AG08396 (cell line): ENCODE measurements at places on chromosomes 3 and 15.
A peak's percentile ranks its signal among the peaks of the same experiment; 100 is the strongest.

GRCh38 chr15:79903626-79904025 lies 6.8 kb upstream of the MTHFS start:
- DNase-seq, result no peak

DNA sequence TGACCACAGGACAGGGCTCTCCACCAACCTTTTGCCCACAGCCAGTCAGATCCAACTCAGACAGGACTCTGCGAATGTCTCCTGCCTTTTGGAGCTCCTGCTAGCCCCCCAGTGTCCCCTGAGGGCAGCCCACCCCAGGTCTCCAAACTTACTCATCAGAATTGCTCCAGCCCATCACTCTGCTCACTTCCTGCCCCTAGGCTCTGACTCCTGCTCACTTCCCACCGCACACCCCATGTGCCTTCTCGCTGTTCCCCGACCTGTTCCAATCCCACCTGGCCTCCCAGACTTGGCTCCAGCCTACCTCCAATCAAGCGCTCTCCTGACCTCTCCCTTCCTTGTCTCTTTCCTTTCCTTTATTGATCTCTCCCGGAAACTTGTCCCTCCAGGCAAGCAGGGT lies 5.9 kb upstream of the STRA6 start:
- DNase-seq, result no peak

DNA sequence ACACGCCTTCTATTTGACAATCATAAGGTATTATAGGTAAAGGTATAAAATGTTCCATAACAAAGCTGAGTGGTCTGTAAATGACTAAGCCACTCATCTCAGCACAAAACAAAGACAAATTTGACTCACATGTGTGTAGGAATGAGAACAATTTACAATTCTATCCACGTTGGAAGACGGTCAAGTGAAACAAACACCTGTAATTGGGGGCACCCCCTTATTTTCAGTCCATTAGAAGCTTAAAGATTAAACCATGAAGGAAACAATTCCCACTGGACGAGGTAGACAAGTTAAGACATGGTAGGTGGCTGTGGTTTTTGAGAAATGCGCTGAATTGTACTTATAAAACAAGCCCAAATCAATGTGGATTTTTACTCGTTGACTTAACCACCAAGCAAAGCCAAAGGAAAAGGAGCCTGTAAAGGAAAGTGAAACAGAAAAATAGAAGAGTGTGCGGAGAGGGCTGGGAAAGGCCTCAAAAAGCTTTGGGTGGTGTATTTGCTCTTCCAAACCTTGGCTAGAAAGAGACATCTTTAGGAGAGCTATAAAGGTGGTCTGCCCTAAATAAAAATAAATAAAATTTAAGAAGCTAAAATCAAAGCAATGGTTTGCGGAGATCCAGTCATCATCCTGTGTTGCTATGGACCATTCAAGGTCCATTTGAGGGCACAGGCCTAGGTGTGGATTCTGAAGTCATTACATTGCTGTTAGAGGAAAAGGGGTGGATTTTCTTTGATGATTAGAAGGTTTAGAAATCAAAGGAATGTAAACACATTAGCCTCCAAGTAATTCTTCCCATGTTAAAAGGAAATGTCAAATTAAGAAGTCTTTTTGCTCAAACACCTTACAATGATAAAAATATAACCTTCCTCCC lies 135.0 kb downstream of the TFG start:
- no peak for DNase-seq

DNA sequence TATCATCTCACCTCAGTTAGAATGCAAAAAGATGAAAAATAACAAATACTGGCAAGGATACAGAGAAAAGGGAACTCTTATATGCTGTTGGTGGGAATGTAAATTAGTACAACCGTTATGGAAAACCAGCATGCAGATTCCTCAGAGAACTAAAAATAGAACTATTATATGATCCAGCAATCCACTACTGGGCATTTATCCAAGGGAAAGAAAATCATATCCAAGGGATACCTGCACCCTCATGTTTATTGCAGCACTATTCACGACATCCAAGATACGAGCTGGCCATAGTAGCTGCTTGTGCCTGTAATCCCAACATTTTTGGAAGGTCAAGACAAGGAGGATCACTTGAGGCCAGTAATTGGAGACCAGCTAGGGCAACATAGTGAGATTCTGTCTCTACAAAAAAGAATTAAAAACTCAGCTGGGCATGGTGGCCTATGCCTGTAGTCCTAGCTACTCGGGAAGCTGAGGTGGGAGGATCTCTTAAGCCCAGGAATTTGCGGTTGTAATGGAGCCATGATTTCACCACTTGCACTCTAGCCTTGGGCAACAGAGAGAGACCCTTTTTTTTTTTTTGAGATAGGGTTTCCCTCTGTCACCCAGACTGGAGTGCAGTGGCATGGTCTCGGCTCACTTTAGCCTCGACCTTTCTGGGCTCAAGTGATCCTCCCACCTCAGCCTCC lies 26.6 kb downstream of the USP50 start:
- no peak for DNase-seq

DNA sequence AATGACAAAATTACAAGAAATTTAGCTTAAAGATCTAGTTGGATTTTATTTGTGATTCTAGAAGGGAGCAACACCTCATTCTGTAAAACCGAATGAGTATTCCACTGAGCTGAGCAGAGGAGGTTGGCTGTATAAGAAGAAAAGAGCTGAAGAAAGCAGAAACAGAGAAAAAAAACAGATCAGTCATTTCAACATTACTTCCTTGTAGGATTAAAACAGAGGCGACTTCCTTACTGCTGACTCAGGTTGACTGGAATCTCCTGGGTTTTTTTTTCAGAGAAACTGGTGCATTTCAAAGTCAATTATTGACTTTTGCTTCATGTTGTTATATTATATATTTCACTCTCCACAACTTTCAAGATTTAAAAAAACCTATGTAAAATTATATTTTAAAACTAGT lies 368.1 kb upstream of the UBE2E2 start:
- DNase-seq, result no peak

- DNase-seq, result no peak
These were observed 21.2 kb downstream of the TM4SF4 start for GRCh38 chr3:149495581-149496125.

DNA sequence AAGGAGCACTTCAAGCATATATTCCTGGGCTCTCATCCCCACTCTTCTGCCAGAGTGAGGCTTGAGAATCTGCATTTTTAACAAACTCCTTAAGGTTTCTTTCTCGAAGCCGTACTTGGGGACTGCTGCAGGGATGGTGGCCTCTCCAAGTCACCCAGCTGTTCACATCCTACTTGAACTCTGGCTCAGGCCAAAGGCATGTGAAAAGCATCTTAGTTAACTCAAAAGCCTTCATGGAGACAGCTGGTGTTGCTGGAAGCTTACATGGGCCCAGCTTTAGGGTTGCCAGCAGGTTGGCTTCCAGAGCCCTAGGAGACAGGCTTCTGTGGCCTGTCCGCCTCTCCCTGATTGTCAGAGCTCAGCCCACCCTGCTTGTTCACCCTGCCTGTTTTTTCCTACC lies 139.2 kb downstream of the THSD4 start:
- peak; percentile 25 for DNase-seq

DNA sequence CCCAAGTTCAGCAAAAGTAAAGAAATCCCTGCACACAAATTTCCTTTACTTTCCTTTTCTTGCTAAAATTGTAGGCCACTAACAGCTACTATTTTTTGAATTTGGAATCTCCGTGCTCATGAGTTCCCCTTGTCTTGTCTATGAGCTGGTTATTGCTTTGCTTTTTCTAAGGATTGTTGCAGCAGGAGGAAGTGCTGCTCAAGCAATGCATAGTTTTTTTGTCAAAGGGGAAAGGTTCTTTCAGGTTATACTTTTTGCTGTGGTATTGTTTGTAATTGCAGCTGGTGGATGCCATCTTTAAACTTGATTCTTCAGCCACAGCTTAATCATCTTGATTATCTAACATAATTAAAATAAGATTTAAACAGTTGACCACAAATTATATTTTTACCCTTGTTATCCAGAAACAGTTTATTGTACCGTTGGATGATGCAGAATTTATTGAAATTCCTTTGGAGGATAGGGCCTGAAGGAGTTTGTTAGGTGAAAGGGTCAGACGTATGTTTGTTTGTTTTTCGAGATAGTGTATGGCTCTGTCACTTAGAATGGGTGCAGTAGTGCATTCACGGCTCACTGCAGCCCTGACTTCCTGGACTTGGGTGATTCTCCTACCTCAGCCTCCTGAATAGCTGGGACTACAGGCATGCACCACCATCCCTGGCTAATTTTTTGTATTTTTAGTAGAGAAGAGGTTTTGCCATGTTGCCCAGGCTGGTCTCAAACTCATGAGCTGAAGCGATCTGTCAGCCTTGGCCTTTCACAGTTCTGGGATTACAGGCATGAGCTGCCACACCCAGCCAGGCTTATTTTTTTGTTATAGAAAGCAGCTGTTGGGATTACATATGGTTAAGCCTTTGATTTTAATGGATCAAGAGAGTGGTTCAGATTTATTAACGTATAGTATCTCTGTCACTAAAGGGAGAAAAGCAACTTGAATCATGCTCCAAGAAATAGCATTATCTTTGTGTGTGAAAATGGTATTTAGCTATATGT lies 11.7 kb downstream of the MGA start:
- DNase-seq, result no peak

DNA sequence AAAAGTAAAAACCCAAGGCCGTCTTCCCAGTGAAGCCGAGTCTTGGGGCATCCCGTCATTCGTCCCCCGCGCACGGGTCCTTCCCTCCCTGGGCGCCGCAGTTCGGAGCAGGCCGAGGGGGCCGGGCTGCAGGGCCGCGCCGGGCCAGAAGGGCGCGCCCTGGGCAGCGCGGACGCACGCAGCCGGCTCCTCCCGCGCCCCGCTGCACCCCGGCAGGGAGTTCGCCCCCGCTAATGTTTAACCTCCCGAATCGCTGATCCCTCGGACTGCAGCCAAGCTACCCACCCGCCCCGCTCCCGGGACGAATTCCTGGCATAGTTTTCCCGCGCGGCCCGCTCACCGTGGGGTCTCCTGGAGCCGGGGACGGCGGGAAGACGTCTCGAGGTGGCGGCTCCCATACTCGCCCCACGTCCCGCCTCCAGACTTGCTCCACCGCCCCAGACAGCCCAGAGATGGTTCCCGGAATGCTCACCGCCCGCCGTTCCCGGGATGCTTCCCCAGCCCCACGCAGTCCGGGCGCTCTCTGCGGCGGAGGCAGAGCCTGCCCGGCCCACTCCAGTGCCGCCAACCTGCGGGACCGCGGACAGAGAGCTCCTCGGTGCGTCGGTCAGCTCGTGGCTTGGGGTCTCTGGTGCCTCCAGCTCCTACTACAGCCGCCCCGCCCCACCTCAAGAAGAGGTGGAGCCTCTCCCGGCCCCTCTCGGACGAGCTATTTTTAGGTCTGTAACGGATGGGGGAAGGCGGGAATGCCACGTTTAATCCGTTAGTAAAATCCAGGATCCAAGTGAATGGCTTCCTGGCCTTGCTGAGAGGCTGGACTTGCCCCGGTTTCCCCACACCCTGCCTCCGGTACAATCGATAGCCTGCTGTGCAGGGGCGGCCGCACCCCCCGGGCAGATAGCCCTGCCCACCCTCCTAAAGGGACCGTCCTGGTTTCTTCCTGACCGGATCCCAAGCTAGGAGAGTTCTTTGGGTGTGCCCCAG lies at the start of gene DZIP1L:
Gene DZIP1L (minus strand): TSS at position 621 of the 984 bp plus-strand sequence. CDS start 11,637 bp downstream, outside the sequence.
- peak; percentile 87 for DNase-seq

GRCh38 chr3:122754929-122755328 lies 38.7 kb downstream of the HSPBAP1 start:
- DNase-seq, result peak; percentile 49

DNA sequence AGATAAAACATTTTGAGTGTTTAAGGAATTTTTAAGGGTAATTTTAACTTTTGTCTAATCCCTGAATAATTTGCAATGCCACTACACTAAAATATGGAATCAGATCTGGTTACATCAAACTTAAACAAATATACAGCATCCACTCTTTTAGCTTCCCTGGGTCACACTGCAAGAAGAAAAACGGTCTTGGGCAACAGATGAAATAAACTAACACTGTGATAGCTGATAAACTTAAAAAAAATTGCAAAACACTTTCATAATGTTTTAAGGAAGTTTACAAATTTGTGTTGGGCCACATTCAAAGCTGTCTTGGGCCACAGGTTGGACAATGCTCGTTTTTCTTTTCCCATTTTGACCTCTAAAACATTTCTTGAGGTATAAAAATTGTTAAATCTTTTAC lies 34.3 kb downstream of the CCDC66 start:
- no peak for DNase-seq

- no peak for DNase-seq
These were observed 45.7 kb downstream of the EHHADH start for GRCh38 chr3:185207931-185208746.

GRCh38 chr15:26971271-26972018 lies 464 bp downstream of the GABRG3 start:
- no peak for DNase-seq

DNA sequence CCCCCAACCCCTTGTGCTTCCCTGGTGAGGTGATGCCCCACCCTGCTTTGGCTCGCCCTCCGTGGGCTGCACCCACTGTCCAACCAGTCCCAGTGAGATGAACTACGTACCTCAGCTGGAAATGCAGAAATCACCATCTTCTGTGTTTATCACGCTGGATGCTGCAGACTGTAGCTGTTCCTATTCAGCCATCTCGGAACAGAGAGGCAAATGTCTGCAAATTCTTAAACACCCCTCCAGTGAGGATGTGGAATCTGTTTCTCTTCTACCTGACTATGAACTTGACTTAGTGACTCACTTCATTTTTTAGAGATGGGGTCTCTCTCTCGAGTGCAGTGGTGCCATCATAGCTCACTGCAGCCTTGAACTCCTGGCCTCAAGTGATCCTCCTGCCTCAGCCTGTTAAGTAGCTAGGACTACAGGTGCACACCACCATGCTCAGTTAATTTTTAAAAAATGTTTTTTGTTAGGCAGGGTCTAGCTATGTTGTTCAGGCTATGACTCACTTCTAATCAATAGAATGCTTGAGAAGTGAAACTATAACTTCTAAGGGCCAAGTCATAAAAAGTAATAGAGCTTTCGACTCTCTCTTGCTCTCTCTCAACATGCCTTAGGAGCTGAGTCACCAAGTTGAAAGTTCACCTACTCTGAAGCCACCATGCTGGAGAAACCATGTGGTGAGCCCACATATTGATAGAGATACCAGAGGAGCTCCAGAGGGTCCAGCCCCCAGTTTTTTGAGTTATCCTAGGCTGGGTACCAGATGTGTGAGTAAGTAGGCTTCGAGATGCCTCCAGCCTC lies 11.5 kb upstream of the PARP14 start:
- DNase-seq, result peak; percentile 39

- no peak for DNase-seq
These were observed 4.8 kb downstream of the ADPGK start for GRCh38 chr15:72778796-72779195.
